ENCODE measurements at places on chromosomes 4 and X. TPM values are rescaled to one million over a fixed set of nuclear protein-coding genes. Genes with fewer than 3 reads are reported as not detected.

The RAB40AL gene
- total RNA-seq, result not detected

- no peak for DNase-seq
Measured at GRCh38 chr4:173170182-173170778, 1.7 kb downstream of the GALNT7 start.

- no peak for DNase-seq
Measured at GRCh38 chrX:124507246-124507645, 160.9 kb downstream of the SH2D1A start.

The MAGEB5 gene
- total RNA-seq, result not detected

DNA sequence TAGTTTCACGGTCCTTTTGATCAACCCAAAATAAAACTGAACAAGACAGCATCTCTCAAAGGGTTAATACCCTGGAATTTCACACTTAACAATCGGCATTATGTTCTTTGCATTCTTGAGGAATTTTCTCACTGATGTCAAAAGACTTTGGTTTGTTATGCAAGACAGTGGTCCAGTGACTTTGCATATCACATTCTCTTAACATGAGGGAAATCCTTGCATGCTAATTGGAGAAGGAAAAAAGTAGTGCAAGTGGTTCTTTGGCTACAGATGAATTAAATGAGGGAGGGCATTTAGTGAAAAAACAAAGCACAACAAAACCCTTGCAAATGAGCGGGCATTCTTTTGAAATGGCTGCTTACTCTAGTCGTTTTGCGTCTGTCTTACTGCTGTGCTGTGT is 105.1 kb upstream of the LIMCH1 start:
- DNase-seq, result peak; percentile 88

The PHF8 gene
- total RNA-seq, result 10.6 TPM

The TMEM271 gene
- total RNA-seq, result 0.08 TPM

DNA sequence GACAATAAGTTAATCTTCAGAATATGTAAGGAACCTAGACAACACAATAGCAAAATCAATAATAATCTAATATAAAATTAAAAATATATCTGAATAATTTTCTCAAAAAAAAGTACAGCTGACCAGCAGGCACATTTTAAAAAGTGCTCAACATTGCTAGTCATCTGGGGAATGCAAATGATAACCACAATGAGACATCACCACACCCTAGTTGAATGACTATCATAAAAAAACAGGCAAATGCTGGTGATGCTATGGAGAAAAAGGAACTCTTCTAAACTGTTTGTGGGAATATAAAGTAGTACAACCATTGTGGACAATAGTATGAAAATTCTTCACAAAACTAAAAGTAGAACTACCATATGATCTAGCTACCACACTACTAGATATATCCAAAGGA is 956.9 kb upstream of the NDST4 start:
- no peak for DNase-seq

DNA sequence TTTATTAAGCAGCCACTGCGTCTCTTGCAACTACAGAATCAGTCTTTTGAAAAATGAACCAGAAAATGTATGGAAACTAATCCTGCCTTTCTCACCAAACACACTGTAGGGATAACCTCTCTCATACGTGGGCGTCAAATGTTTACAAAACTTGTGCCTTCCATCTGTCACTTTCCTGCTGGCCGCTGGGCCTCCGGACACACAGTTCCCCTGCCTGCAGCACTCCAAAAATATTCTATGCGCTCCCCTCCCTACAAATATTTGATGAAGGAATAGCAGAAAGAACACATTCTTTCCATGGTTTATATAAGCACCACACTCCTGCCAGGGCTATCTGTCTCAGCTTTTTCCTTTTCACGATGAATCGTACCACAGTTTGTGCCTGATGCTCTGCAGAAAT is 14.9 kb upstream of the CYTL1 start:
- no peak for DNase-seq

GRCh38 chr4:166274136-166274761 is 401.2 kb downstream of the TLL1 start:
- DNase-seq, result no peak

GRCh38 chr4:77125961-77126360 is 31.0 kb upstream of the CCNG2 start:
- DNase-seq, result no peak

- no peak for DNase-seq
Measured at GRCh38 chr4:164894702-164895101, 17.7 kb downstream of the APELA start.

- DNase-seq, result no peak
Measured at GRCh38 chr4:151100531-151100930, 1.1 kb downstream of the RPS3A start.

DNA sequence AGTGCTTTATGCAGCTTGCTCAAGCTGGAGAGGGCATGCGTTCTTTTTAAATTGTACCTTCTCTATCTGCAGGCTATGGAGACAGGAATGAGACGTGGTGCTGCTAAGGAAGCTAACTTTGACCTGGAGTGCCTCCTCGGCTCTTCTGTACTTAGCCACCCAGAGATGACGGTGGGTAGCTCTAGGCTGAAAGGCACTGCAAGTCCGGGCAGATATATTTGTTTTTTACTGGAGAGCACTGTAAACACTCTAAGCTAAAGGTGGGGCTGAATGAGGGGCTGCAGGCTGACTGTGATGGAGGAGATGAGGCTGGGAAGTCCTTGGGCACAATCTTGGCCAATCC is 12.1 kb downstream of the ELF4 start:
- no peak for DNase-seq

GRCh38 chr4:150181536-150181935 is 103.3 kb downstream of the DCLK2 start:
- DNase-seq, result no peak

GRCh38 chr4:140233791-140234696 is 80.1 kb upstream of the MAML3 start:
- no peak for DNase-seq

The RADX gene
- 15.8 TPM for total RNA-seq

- no peak for DNase-seq
Measured at GRCh38 chrX:51215266-51215665, 117.4 kb upstream of the NUDT10 start.

GRCh38 chr4:38612646-38613414 is 51.2 kb upstream of the KLF3 start:
- DNase-seq, result no peak

- no peak for DNase-seq
Measured at GRCh38 chr4:185719500-185719858, 92.5 kb downstream of the SORBS2 start.
